ENCODE measurements at places on chromosomes 7 and 10. TPM values are rescaled to one million over a fixed set of nuclear protein-coding genes. Genes with fewer than 3 reads are reported as not detected.

LRRD1 gene
- total RNA-seq = not detected

PPP1R17 gene
- not detected for total RNA-seq

C10orf105 gene
- total RNA-seq = not detected

SAMD9 gene
- total RNA-seq = 15.3 TPM

CCL24 gene
- 0.90 TPM for total RNA-seq

EGR2 gene
- total RNA-seq = 14.3 TPM

UPP1 gene
- 93.2 TPM for total RNA-seq

ANKRD2 gene
- not detected for total RNA-seq

CHRM2 gene
- total RNA-seq = not detected

TPK1 gene
- total RNA-seq = 13.0 TPM

NPC1L1 gene
- 0.12 TPM for total RNA-seq

RSPH10B gene
- total RNA-seq = 0.64 TPM

NEUROD6 gene
- not detected for total RNA-seq

GNG11 gene
- total RNA-seq = not detected

IDE gene
- 41.4 TPM for total RNA-seq

CPN1 gene
- total RNA-seq = not detected

UBE2D4 gene
- total RNA-seq = 11.2 TPM

FAM180A gene
- total RNA-seq = not detected

ETV1 gene
- total RNA-seq = 1.8 TPM

RASA4 gene
- 24.0 TPM for total RNA-seq

CLDN4 gene
- not detected for total RNA-seq

TMEM196 gene
- total RNA-seq = not detected

ZNF862 gene
- 19.1 TPM for total RNA-seq

CRPPA gene
- total RNA-seq = 1.7 TPM

WDR86 gene
- total RNA-seq = not detected

FRMD4A gene
- 2.1 TPM for total RNA-seq

GDF2 gene
- not detected for total RNA-seq

HILPDA gene
- total RNA-seq = 9.1 TPM

AP4M1 gene
- 16.9 TPM for total RNA-seq

TEX36 gene
- total RNA-seq = not detected

FOXP2 gene
- not detected for total RNA-seq

FGFBP3 gene
- total RNA-seq = 1.5 TPM

CLCN1 gene
- not detected for total RNA-seq

HKDC1 gene
- not detected for total RNA-seq

GOLGA7B gene
- 2.8 TPM for total RNA-seq

SPDYE2B gene
- total RNA-seq = not detected

CHST15 gene
- total RNA-seq = not detected

CYP2C9 gene
- not detected for total RNA-seq

PPP1R3C gene
- not detected for total RNA-seq

PWWP2B gene
- 15.2 TPM for total RNA-seq

TACC2 gene
- not detected for total RNA-seq

ADRA2A gene
- not detected for total RNA-seq

PDE6C gene
- not detected for total RNA-seq

MYL10 gene
- total RNA-seq = not detected

SLC26A4 gene
- 1.1 TPM for total RNA-seq

KCP gene
- 0.17 TPM for total RNA-seq

PSD gene
- 2.3 TPM for total RNA-seq
